Stimulated activated CD8-positive, alpha-beta memory T cell treated with anti-CD3 and anti-CD28 coated beads, Interleukin-2, amount 100 ng/mL, for 1 hour (primary cell): ENCODE measurements at places on chromosomes 4 and X.

DNA sequence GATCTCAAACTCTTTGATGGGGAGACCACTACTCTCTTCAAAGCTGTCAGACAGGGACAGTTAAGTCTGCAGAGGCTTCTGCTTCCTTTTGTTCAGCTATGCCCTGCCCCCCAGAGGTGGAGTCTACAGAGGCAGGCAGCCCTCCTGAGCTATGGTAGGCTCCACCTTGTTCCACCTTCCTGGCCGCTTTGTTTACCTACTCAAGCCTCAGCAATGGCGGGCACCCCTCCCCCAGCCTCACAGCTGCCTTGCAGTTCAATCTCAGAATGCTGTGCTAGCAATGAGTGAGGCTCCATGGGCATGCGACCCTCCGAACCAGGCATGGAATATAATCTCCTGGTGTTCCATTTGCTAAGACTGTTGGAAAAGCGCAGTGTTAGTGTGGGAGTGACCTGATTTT lies 42.1 kb upstream of the UGT2B10 start:
- DNase-seq = no peak

DNA sequence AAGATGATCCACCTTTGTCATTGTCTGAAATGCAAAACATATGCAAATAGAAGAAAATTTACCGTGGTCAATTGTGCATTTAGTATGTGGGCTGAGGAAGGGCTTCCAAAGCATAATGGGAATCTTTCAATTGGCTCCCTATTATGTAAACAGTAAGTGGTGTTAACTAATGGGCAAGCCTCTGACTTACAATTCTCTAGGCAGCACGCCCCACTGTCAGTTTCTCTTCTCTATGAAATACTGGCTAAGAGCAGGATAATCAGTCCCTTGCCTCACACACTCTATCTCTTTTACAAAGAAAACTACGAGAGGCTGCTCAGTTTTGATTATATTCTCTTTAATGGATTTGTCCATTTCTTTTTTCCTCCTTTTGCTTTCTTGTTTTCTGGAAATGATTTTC lies 1272.6 kb downstream of the PCDH19 start:
- DNase-seq = no peak

DNA sequence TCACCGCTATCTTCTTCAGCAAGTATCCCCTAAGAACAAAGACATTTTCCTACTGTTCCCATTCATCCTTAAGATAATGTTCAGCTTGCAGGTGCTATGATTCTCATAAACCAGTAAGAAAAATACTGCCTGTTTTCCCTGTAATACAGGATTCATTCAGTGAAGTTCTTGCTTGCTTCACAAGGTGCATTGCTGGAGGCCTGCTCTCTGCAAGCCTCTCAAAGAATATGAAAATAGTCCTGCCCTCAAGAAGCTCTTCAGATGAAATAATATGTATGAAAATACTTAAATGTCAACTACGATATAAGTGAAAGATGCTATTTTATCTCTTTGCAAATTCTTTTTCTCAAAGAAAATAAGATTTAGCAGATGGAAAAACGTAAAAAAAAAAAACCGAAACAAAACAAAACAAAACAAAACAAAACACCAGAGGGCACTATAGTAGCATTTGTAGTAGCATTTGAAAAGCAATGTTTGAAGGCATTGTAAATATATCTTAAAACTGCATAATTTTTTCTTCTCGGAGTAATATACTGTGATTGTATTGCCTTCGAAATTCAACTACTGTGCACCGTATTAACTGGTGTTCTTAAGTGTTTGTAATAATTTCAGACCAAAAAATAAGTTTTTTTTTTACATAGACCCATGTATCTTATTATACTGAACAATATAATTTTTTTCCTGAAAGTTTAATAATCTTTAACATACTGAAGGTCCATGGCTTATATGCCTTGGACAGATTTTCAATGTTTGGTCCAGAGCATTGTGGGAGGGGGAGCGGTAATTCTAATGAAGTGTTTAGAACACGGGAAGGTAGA lies 26.0 kb downstream of the ADH4 start:
- no peak for DNase-seq

DNA sequence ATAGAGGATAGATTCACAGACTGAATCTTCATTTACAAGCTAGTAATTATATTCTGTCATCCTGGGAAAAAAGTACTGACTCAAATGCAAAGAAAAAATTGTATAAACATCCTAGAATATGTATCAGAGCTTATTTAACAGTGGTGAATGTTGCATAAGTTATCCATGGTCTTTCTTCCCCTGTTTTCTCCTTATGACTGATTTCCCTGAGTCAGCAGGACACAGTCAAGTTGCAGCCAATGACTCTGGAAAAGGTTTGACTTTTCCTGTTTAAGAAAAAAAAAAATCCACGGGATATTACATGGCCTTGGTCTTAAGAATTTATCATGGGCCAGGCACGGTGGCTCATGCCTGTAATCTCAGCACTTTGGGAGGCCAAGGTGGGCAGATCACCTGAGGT lies 36.5 kb downstream of the INPP4B start:
- DNase-seq = no peak
